Left colon (tissue), 2 donors: ENCODE measurements at places on chromosomes 2 and 18. TPM values are rescaled to one million over a fixed set of nuclear protein-coding genes. Genes with fewer than 3 reads are reported as not detected.

DNA sequence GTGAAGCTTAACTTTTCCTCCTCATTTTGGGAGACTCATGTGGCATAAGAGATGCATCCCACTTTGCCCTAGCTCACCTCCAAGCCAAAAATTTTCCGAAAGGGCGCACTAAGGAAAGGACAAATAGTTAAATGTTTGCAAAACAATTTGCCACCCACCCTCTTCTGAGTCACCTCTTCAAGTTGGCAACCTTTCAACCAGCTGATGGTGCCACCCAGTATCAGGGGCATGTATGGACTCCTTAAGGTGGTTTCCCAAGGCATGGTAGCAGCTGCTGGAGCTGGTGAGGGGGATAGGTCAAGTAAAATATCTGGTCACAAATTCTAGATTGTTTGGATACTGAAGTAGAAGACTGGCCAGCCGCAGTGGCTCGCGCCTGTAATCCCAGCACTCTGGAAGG, 17.2 kb upstream of the ITGAV start:
- DNase-seq: no peak

GRCh38 chr2:215754546-215754945, 258.8 kb downstream of the MREG start:
- DNase-seq: no peak

GRCh38 chr2:171244970-171245782, 84.5 kb upstream of the TLK1 start:
- DNase-seq: no peak

- no peak for DNase-seq
These were observed 18.4 kb downstream of the MREG start for GRCh38 chr2:215994911-215995310.

DNA sequence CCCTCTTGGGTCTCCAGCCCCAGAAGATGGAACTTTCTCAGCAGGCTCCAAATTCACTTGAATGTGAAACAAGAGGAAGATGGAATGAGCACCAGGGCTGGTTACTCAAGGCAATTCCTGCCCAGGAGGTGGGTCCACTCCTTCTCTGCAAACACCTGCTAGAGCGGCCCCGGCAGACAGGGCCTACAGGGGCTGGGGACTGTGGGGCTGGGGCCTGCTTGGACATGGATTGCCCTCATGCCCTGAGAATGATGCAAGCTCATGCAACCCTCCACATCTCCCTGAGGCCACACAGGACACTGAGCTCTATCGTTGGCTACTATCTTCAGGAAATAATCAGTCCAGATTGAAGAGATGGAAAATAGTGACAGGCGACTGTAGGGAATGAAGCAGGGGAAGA, 39.1 kb downstream of the TFCP2L1 start:
- peak; percentile 17 for DNase-seq

DNA sequence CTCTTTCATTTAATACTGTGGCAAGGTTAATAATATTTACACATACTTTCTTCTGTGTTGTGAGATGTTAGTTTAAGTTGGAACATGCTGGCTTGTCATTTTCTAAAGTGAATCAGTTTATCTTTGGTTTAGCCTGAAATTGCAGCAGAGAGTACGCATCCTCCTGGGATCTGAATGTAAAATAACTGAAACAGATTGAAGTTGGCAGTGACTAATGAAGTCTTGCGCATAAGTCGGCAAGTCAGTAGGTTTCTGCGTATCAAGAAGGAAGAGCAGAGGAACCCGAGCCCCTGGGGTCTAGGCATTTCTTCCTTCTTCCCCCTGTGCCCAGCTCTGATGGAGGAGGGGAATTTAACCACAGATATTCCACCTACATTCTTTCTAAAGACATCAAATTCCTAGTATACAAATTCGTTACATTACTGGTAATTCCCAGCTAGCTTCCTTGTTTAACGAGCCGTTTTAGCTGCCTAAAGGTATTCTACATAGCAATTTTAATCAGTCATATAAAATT, 392.1 kb upstream of the RAB12 start:
- no peak for DNase-seq

DNA sequence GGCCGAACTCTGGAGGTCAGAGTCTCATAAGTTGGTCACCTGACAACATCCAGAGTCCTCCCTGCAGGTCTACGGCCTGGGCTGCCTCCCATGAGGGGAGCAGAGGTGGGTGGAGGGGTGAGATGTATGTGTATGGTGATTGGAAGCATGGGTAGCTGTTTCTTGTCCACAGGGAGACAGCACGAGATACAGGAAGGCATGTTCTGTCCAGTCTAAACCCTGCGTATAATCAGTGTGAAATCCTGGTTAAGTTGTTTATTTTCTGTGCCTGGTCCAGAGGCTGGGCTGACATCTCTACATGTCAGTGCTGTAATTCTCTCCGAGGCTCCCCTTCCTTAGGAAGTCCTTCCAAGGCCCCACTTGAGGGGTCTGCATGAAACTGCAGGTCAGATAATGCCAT, 8.9 kb downstream of the TOGARAM2 start:
- no peak for DNase-seq

DNA sequence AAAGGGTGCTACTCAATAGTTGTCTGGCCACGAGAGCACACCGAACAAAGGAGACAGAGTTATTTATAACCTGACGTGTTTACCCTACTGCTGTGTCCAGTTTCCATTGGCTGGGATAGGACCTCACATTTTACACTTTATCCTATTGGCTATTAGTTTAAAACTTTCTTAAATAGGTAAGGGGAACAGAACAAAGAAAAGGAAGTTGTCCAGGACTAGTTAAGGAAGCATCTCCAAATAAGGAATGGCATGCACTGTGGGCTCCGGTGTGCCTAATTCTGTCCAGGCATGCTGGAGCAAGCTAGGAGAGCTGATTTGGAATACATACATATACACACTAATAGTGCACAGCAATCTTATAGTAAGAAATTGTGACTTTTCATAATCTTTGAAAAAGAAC, 72.2 kb downstream of the CAB39 start:
- no peak for DNase-seq

DNA sequence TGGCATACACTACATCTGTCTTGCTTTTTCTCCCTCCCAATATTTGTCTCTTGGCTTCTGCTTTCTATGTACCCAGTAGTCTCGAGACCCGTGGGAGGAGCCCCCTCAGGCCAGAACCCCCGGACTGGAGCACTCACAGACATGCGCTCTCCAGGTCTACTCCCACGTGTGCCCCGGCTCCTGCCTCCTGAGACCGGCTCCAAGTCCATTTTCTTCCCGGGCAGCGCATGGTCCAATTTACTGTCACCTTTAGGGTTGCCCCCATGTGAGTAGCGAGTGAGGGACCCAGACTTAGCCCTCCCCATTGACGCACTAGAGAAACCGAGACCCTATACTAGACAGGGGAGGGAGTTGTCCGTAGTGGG, 11.8 kb upstream of the TEX51 start:
- DNase-seq: no peak

- DNase-seq: no peak
These were observed 286.4 kb upstream of the PARD3B start for GRCh38 chr2:204258890-204259289.

DNA sequence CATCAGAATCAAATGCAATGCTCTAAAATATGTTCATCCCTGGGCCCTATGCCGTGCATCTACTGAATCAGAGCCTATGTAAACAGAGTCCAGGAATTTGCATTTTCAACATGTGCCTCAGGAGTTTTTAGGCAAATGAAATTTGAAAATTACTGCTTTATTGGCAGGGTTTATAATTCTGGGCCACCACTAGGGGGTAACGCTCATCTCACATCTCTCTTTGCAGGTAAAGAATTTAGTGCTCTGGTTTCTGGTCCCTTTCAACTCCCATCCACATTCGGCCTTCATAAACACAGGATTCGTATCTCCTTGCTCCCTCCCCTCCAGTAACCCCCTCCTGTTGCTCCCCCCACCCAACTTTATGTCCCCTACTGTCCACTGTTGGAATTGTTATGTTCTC, 49.3 kb downstream of the LYPD6B start:
- DNase-seq: no peak

DNA sequence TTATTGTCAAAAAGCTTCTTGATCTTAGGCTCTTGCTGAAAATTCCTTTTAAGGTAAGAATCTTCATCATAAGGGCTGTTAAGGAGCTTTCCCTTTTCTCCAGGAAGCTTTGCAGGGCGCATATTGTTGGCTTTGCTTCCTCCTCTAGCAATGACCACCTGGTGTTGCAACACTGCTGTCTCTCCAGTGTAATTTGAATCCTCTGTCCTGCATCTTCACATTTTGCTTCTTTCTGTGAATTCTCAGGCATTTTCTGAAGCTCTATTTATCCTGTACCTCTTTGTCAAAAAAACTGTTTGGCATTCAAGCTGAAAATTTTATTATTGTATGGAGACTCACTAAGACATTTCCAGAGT, 533.1 kb upstream of the CHAC2 start:
- no peak for DNase-seq

DNA sequence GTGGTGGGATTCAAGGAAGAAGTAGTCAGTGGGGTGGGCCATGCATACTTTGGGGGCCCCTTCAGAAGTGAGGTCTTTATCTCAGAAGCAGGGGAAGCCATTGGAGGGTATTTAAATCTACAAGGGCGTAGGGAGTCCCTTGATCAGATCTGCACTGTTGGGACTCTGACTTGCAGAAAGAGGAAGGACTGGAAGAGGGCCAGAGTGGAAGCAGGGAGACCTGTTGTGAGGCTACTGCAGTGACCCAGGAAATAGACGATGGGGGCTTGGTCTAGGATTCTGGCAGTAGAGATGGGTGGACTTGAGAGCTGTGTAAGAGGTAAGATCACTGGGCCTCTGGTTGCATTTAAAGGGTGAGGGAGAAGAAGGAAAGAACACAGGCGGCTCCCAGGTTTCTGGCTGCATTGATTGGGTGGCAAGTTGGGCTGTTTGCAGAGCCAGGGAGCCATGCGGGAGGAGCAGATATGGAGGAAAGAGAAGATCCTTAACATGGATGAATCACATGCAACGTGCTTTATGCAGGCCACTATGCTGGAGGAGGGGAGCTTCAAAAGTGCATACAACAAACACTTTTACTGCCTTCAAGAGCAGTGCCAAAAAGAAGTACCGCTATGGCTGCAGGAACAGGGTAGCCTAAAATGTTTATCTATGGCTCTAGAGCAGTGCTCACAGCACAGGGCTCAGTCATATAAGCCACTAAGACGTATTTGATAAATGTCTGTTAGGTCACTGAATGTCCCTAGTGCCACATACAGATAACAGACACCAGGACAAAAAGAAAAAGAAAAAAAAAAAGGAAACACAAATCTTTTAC, 2.3 kb downstream of the SFXN5 start:
- DNase-seq: no peak

GRCh38 chr2:237315170-237315828, 98.7 kb downstream of the COL6A3 start:
- DNase-seq: peak; percentile 55

DNA sequence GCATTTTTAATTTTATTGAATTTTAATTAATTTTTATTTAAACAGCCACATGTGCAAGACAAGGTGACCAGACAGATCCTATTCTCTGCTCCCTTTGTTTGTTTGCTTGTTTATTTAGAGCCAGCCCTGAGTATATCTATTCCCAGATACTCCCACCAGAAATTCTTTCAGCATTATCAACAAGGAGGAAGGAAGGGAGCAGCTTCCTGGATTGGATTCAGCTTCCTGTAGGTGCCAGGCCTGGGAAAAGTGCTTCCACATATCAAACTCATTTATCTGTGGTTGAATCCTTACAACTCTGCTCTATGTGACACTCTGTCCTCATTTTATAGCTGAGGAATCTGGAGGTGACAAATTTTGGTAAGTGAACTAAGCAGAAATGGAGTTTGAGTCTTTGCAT, 60.5 kb upstream of the KLF7 start:
- no peak for DNase-seq

DNA sequence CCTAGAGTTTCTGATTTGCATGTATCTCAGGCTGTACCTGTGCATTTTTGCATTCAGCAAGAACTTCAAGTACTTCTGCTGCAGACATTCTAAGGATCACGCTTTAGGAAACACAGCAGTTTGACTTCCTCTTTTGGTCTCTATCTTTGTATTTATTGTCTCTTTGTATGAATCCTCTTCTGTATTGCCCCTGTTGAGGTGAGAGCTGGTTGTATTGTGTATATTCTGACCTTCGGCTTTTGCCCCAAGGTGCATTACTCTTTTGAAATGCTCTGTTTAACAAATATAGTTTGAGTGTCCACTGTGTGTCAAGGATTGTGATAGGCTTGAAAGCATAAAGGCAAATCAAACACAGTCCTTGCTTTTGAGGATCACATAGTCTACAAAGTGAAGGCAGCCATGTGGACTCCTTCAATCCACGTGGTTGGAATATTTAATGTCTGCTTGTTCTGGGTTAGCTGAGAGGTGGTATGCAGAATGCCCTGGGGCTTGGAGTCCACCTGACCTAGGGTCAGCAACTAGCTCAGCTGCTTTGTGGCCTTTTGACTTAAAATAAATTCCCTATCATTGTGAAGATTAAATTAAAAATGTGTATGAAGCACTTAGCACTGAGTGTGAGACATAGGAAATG, 108.1 kb downstream of the LYPD6 start:
- no peak for DNase-seq

DNA sequence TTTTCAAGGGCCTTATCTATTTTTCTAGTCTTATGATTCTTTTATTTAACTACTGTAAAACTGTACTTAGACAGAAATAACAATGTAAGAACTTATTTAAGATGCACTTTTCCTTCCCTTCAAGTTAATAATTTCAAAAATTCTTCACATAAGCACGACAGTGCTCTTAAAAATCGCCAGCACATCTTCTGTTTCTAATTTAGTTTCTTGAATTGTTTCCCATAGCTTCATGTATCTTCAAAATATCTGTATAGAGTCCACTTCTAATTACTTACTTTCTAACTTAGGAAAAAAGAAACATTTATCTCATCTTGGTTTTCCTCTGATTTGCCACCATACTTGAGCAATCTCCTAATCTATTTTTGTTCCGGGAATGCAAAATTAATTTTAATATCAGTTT, 196.1 kb downstream of the BABAM2 start:
- no peak for DNase-seq

DNA sequence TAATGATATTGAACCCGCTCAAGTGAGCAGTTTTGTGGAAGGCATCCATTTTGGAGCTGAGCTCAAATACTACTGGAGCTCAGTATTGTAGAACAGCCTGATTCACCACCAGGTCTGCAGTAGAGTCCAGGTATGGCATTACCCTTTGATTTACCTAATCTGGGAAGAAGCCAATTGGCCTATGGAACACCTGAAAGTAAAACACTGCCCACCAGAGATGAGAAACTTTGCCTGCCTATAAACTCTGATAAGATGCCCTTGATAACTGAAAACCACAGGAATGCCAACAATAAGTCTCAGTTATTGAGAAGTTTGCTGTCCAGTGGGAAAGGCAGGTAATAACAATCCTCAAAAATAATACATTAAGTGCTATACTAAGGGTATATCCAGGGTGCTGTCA, 25.5 kb upstream of the TDRD15 start:
- no peak for DNase-seq

- no peak for DNase-seq
These were observed 43.9 kb upstream of the ZSWIM2 start for GRCh38 chr2:186892821-186893220.

The SNTG2 gene
- total RNA-seq: 1.2 TPM

The CHRND gene
- total RNA-seq: not detected

The SPIRE1 gene
- total RNA-seq: 5.0 TPM

The ARHGAP25 gene
- 3.7 TPM for total RNA-seq

The SLC9A4 gene
- 0.09 TPM for total RNA-seq

The GCKR gene
- not detected for total RNA-seq

The BOLL gene
- not detected for total RNA-seq

The PLGLB1 gene
- total RNA-seq: 1.9 TPM

The IGFBP2 gene
- total RNA-seq: 120 TPM

The PFN4 gene
- total RNA-seq: not detected

The IGFBP5 gene
- 135 TPM for total RNA-seq

The PID1 gene
- 39.2 TPM for total RNA-seq

The RUFY4 gene
- total RNA-seq: 0.76 TPM

The CYP27A1 gene
- total RNA-seq: 52.7 TPM

The RGPD3 gene
- 0.06 TPM for total RNA-seq

The KCNE4 gene
- total RNA-seq: 0.89 TPM

The EFHD1 gene
- 2.7 TPM for total RNA-seq

The SCG2 gene
- total RNA-seq: 6.7 TPM
